ENCODE measurements at places on chromosomes 2 and 18.

- no peak for DNase-seq
Observed at GRCh38 chr2:10865841-10866240, 45.9 kb upstream of the KCNF1 start.

DNA sequence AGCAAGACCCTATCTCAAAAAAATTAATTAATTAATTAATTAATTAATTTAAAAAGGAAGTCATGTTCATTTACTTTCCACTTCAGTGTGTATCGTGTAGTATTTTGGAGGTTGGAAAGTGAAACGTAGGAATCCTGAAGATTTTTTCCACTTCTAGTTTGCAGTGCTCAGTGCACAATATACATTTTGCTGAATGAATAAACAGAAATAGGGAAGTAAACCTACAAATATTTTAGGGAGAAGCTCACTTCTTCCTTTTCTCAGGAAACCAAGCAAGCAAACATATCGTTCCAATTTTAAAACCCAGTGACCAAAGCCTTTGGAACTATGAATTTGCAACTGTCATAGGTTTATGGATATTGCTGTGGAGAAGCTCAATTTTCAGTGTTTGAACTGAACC is 27.8 kb downstream of the SLC14A1 start:
- no peak for DNase-seq

DNA sequence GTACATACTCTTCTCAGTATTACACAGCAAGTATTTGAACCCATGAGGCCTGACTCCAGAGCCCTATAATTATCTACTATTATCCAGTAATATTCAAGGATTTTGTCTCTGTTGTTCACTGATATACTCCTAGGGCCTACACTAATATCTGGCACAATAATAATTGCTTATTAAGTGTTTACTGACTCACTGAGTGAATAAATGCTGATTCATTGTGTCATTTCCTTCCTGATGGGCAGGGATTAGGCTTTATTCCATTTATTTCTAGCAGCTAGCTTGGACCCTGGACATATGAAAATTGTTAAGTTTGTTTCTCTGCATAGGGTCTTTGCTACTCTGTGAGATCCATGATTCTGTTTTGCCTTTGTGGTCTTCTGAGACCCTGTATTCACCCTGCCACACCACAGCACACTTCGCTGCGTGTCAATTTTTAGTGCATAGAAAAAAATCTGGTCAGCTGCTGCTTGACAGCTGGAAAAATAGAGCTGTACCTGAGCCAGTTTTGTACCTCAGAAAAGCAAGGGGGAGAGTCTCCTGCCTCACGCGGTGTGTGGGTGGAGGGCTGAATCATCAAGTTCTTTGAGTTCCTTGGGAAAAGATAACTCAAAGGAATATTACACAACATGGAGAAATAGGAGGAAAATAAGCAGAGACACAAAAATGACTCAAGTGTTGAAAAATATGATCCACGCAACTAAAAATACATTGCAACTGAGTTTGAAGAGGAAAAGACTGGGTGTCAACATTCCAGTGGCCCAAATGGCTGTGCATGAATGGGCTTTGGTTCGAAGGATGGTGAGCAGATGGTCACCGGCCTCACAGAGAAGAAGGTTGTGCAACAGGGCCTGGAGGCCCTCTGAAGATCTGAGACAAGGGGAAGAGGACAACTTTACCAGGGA is 18.9 kb upstream of the DPP4 start:
- no peak for DNase-seq

- DNase-seq, result no peak
Observed at GRCh38 chr18:9413576-9413975, 61.7 kb upstream of the RALBP1 start.

DNA sequence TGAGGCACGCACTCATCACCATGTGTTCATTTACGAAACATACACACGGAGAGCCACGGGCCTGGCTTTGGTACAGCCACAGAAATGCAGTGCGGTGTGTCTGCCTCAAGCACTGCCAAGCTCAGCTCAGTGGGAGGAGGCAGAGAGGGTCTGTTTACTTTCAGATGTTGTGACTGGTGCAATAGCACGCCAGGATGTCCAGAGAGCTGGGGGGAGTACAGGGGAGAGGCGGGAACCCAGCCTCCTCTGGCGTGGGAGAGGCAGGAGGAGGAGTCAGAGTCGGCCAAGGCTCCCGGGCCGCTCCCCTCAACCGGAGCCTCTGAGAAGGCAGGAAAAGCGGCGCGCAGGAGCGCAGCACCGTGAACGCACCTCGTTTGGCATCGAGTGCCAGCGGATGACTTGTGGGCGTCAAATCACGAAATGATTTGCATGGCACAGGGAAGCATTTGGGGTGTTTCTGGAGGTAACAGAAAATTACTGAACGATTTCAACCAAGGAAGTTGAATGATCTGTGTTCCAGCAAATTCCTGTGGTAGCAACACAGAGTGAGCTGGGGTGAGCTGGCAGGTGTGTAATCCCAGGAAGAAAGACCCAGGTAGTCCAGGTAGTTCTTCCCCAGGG is 143.0 kb downstream of the ZNF516 start:
- no peak for DNase-seq

DNA sequence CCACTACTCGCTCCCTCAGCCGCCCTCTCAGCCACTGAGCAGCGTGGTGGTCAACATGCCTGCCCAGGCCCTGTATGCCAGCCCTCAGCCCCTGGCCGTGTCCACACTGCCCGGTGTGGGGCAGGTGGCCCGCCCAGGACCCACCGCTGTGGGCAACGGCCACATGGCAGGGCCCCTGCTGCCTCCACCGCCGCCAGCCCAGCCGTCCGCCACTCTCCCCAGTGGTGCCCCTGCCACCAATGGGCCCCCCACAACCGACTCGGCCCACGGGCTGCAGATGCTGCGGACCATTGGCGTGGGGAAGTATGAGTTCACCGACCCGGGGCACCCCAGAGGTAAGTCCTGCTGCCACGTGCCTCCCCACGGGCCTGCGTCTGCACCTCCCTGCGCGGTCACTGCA is 257.5 kb downstream of the KLHL29 start:
- DNase-seq, result no peak
